ENCODE measurements at places on chromosomes 13 and 19.

DNA sequence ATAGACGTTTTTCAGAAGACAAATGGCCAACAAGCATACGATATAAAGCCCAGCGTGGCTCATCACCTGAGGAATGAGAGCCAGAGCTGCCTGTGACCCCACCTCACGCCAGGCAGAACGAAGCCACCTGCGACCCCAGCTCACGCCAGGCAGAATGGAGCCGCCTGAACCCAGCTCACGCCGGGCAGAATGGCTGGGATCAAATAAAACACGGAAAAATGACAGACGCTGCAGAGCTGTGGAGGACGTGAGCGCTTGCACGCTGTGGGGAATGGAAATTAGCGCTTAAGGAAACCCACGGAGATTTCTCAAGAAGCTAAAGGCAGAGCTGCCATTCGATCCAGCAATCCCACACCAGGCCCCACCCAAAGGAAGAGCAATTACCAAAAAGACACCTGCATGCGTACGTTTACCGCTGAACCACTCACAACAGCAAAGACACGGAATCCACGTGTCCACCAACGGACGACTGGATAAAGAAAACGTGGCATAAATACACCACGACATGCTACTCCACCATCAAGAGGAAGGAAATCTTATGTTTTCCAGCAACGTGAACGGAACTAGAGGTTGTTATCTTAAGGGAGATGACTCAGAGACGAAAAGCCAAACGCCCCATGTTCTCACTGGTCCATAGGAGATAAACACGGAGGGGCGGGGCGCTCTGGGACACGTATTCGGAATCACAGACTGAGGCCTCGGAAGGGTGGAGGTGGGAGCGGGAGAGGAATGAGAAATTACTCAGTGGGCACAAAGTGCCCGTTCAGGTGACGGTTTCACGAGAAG is 30.7 kb upstream of the C13orf46 start:
- DNase-seq, result no peak

DNA sequence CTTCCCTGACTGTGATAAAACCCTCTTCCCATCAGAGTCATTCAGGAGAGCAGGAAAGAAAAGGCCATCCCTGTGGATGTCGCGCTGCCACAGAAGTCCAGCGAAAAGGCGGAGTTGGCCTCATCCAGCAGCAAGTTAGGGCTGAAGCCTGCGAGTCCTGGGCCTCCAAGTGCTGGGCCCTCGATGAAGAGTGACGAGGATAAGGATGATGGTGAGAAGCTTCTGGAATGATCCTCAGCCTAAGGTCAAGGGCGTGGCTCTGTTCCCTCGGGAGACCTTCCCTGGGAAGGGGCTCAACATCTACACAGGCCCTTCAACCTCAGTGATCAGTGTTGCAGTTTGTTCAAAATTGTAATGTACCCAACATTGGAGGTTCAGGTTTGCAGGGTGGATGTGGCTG is 22.3 kb downstream of the TEX29 start:
- no peak for DNase-seq

- DNase-seq, result no peak
Observed at GRCh38 chr19:57620673-57621348, 6.8 kb downstream of the ZNF134 start.

GRCh38 chr13:68099631-68100030 is 869.5 kb upstream of the PCDH9 start:
- DNase-seq, result no peak

DNA sequence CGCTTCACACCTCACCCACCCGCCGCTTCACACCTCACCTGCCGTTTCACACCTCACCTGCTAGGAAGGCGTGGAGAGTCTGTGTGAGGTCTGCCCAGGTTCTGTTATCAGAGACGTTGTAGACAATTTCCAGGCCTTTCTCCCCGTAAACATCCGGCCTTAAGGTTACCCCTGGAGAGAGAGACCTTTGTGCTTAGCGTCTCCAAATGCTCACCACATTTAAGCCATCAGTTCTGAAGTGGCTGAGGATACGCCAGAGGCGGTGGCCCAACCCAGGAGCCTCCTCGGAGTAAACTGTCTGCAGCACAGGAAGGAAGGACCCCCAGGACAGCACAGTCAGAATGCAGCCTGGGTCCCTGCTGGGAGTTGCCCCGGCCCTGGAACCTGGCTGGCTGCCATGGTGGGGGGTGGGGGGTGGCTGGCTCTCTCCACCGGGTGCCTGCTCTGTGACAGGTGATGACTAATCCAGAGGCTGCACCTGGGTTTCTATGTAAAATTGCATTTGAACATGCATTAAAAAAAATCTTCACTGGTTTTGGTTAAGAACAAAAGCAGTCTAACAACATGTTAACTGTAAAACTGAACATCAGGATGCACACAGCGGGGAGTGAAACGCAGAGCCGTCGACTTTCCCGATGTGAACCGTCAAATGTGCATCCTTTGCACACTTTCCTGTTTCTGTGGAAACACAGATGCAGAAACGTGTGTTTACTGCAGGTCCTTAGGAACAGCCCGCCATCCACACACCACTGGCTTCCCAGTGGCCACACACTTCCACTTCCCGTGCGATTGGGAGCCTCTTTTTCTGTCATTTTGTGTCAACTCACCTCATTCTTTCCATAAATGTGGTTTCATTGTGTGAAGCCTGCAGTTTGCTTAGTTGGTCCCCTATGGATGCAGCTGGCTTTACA is 4.5 kb downstream of the ATP4B start:
- DNase-seq, result no peak

- DNase-seq, result no peak
Observed at GRCh38 chr13:45833242-45833641, 18.3 kb downstream of the SIAH3 start.

- no peak for DNase-seq
Observed at GRCh38 chr19:55297267-55297666, 13.5 kb downstream of the BRSK1 start.

GRCh38 chr19:4445963-4446703 is 11.5 kb downstream of the UBXN6 start:
- no peak for DNase-seq

- no peak for DNase-seq
Observed at GRCh38 chr13:79593121-79593520, 112.2 kb downstream of the NDFIP2 start.

GRCh38 chr19:49997709-49998108 is 27.5 kb downstream of the VRK3 start:
- no peak for DNase-seq

DNA sequence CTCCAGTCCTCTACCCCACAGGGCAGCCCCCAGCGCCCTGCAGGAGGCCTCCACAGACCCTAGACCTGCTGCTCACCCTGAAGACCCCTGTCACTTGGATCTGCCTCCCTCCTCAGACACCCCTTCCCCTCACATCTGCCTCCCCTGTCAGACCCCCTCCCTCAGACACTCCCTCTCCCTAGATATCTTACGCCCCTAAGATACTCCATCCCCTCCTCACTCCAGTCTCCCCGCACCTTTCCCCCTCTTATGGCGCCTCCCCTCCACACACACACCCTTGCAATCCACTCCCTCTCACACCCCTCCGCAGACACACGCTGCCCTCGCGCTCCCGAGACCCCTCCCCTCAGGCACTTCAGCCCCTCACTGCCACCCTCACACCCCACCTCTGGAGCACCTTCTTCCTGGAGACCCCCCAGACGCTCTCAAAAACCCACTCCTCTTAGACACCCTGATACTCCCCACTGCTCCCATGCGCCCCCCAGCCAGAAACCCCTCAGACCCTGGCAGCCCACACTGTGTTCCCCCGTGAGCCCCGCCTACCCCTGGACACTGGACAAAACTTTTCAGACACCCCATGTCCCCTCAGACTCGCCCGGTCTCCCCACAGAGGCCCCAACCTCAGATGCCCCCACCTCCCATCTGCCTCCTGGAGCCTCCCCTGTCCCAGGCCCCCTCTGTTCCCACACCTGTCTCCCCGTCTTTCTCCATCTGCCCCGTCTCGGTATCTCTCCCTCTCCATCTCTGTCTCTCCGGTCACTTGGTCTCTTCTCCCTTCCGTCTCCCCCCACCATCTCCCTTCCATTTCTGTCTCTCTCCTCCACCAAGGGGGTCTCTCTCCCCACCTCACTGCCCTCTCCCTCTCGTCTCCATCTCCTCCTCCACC is 14.5 kb downstream of the ERFL start:
- DNase-seq, result no peak

- no peak for DNase-seq
Observed at GRCh38 chr13:100798739-100799361, 124.3 kb upstream of the TMTC4 start.

DNA sequence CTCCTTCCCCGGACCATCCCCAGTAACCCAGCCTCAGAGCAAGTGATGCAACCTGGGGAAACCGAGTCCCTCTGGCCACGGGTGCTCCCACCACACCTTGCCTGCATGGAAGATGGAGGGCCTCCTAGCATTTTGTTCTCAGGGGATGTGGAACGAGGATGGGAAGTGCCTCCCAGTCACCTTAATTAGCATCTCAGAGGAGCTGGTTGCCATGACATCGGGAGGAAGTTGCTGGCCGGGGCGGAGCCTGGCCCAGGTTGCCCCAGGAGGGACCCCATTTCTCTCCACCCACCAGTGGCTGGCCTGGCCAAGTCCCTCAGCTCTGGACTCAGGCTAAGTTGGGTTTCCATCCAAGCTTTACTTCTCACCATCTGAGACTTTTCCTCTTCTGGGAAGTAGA is 24.1 kb upstream of the PTPRS start:
- no peak for DNase-seq

- no peak for DNase-seq
Observed at GRCh38 chr19:30908262-30908771, 440.9 kb downstream of the TSHZ3 start.

DNA sequence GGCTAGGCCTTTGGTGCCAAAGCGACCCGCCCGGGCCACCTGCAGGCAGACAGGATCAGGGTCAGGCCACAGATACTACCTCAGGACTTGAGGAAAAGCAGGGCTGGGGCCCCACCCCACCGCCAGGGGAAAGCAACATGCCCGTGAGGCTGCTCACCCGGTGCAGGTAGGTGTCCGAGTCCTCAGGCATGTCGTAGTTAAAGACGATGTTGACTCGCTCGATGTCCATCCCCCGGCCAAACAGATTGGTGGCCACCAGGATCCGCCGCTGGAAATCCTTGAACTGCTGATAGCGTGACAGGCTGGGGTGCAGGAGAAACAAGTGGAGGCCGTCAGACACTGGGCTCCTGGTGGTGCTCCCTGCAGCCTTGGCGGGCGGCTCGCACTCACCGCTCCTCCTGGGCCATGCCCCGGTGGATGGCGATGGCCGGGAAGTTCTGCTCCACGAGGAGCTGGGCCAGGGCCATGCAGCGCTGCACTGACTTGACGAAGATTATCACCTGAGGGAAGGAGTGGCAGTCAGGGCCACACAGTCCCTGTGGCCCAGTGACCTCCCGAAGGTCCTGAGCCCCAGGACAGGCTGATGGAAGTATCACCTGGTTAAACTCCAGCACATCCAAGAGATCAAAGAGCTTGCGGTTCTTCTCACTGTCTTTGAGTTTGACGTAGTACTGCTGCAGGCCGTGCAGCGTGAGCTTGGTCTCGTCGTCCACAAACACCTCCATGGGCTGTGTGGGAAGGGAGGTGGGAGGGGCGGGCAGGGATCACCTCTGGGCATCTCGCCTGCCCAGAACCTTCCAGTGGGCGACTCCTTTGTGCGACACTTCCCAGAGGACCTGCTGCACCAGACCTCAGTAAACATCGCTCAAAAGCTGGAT is 9.8 kb downstream of the DDX39A start:
- DNase-seq, result no peak

GRCh38 chr13:104967836-104968630 is 1567.4 kb downstream of the EFNB2 start:
- no peak for DNase-seq

DNA sequence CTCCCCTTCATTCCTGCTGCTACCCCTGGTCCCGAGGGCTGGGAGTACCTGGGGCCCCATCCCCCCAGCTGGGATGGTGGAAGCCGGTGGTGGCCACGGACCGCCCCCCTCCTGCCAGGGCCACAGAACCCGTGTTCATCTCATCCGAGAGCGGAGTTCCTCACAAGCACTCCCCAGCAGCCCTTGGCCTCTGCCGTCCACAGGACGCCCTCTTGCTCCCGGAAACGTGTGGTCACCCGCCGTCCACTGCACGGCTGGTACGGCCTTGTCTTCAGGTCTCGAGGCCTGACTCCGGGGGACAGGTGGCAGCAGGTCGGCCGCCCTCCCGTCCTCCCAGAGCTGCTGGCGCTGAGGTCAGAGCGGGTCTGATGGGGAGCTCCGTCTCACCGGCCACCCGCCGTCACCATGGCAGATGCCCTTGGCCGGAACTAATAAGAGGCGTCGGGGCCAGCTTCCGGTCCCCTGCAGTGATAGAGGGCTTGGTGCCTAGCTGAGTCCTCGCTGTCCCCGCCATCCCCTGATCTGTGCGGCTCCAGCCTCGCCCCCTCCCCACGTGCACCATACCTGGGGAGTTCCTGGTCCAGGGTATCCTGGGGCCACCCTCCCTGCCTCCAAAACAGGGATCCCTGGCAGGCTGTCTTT is 16.5 kb upstream of the CSNK1G2 start:
- no peak for DNase-seq

- no peak for DNase-seq
Observed at GRCh38 chr19:28210886-28211285, 1002.1 kb downstream of the UQCRFS1 start.

DNA sequence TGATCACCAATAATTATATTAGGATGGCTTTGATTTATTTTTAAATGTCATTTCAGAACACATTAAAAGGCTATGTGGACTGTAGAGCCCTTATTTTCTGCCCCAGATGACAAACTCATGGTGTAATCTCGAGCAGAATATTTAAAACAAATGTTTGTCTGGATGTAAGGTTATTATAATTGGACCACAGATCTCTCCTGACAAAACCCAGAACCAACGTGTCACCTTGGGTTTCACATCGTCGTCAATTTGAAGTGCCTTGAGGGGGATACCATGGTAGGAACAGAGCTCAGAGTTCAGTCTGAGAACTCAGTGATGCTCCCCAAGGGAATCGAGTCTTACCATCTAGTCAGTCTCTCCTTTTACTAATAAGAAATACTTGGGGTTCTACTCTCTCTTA is 2.8 kb downstream of the SACS start:
- no peak for DNase-seq
